ENCODE measurements at places on chromosomes 4 and X.

DNA sequence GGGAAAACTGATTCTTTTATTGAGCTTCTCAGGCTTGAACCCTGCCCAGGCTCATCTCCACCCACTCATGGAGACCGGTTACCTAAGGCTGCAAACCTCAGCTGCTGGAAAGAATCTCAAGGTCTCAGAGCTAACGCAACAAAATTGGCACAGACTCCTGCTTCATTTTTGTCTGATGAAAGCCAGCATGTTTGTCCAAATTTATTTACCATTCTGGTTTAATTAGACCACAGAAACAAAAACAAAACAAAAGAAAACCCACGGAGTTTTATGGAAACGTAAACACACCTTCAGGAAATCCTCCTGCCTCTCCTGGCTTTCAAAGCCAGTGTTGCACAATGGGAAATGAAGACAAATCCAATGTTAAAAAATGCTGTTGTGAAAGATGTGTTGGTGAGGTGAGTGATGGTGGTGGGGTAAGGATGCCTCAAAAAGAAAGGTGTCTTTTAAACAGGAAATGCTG, 56.4 kb upstream of the PDLIM3 start:
- no peak for DNase-seq

DNA sequence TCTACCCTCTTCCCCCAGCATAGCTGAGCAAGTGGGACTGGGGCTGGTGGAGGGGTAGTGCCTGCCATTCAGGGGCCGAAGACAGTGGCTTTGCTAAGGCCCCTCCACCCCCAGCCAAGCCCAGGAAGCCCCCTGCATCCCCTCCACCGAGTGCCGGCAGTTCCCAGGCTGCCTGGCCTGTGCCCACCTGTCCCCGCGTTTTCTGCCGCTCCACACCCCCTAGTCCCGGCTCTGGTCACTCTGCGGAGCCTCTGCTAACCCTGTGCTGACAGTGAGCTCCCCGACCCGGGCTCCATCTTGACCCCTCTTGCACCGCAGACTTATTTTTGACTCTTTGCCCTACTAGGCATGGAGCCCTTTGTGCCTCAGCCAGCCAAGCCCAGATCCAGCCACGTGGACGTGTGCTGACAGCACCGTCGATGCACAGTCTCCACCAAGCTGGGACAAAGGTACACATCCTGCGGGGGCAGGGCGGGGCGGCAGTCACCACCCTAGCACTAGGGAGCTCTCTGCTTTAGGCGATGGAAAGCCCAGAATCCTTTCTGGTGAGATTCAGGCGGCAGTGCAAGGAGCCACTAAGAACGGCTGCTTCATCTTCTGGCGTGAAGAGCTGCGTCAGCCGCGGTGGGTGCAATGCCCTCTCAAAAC, 96.6 kb downstream of the PHKA2 start:
- no peak for DNase-seq

- no peak for DNase-seq
These were observed 380.8 kb downstream of the TMA16 start for GRCh38 chr4:163875327-163875726.

GRCh38 chrX:69324851-69325250, 159.6 kb upstream of the PJA1 start:
- DNase-seq = no peak

GRCh38 chrX:103495786-103496185, 23.5 kb downstream of the RAB40A start:
- no peak for DNase-seq

DNA sequence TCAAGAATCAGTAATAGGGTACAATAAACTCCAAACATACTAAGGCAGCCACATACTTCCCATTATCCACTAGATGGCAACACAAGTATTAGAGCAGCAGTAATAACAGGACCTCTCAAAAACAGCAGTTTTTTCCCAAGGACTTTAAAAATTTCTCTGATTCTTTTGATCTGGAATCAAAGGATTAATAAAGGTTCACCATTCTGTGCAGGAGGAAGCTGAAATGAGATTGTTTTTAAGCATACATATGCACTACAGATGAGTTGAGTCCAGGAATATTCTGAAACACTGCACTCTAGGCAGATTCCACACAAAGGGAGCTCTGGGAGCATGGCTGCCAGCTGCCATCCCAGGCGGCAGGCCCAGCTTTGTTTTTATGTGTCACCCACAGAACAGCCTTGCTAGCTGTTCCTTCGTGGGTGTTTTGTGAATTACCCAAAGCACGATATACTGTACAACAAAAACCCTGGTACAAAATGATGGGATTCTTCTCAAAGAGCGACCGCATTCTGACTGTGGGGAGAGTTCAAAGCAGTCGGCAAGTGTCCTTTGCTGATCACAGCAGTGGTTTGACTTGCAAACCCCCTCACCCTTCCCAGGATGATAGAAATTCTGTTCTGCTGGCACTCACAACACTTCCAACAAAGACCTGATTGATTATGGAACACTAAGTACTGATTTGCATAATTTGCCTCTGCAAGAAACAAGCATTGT, 61.0 kb downstream of the STX18 start:
- DNase-seq = no peak

GRCh38 chr4:80446248-80446647, 110.7 kb downstream of the CFAP299 start:
- no peak for DNase-seq

- no peak for DNase-seq
These were observed 87.1 kb upstream of the STS start for GRCh38 chrX:7060444-7060843.

DNA sequence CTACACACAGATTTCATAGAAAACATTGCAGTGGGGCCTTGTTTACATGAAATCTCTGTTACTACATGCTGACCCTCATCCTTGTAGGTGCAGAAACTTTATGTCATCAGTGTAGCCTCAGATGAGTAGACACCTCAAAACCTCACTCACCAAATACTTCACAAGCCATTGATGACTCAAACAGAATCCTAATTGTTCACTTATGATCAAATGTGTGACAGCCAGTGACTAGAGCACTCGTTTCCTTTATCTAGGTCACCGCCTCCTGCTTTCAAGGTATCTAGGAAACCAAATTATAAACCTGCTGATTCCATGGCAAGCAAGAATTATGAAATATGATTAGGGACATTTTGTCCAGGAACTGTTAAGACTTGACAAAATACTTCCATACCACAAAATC, 255.8 kb upstream of the GPRIN3 start:
- DNase-seq = no peak

DNA sequence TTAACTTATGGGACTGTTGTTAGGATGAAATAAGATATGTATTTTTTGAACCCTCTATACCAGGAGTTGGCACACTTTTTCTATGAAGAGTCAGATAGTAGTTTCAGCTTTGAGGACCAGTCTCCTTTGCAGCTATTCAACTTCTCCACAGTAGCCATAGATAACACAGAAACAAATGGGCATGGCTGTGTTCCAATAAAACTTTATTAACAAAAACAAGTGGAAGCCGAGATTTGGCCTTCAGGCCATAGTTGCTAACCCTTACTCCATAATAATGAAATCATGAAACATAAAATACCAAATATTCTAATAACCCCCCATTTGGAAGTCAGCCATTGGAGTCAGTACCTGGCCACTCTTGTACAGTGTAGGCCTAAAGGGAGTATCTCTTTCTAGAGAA, 30.6 kb downstream of the ARX start:
- DNase-seq = no peak

DNA sequence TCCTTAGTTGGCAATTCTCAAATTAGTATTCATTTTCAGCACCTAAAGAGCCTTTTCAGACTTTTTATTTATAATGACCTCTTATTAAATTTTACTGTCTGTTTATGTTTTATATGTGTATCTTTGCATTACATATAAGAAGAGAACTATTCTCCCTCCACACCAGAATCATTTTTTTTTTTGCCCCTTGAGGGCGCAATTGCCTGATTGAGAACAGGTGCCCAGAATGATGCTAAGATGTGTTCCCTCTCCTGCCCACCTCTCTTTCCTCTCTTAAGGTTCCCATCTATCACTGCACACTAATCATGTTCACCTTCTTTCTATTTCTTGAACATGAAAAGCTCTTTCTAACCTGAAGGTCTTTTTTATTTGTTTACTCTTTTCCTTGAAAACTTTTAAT, 44.2 kb upstream of the ADAM29 start:
- DNase-seq = no peak

DNA sequence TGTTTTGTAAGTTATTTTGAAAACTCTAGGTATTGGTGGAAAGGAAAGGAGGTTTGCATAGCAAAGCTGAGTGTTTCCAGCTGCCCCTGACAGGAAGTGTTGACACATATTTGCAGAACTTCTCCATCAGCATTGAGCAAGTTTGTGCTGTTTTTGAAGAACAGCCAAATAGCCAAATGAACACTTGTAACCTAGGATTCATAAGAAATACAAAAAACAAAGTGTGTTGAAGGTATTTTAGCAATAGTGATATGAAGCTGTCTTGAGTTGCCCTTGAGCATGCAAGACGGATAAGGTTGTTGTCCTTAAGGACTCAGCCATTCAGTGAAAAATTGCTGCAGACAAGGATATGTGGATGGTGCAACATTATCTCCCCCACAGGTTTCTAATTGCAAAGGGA, 68.3 kb upstream of the PGM2 start:
- no peak for DNase-seq

DNA sequence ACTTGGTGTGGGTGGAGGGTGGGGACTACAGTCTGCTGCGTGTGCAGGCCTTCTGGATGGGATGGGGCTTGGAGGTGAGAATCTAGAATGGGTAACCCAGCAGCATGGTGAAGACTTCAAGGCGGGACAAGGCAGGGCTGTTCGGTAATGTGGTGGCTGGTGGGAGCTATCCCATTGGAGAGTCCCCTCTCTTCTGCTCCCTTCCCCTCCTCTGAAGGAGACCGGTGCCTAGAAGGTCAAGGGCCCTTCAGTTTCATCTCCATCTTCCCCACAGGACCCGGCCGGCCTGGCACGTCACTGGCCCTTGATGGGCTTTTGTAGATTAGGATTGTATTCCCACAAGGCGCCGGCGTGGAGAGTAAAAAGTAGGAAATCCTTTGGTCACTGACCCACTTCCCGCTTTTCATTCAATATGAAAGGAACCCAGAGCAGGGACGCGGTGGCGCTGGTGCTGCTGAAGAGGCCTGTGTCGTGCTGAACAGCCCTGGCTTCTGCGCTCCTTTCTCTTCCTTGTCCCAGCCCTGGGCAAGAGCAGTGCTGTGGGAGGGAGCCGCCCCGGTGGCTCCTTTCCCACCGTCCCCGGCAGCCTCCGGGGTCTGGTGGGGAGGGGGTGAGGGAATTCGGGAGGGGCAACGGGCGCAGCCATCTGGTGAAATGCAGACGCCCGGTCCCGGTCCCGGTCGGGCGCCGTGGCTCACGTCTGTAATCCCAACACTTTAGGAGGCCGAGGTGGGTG, 7.3 kb upstream of the HMGB3 start:
- no peak for DNase-seq

GRCh38 chrX:123918106-123918721, 43.3 kb upstream of the STAG2 start:
- DNase-seq = no peak

GRCh38 chr4:113292371-113293042, 243.1 kb downstream of the ANK2 start:
- no peak for DNase-seq

GRCh38 chrX:100874325-100874724, at the start of gene NOX1:
Gene NOX1, minus strand, starts transcription at chrX:100874359. Its CDS starts 220 bp downstream, at chrX:100874139.
- no peak for DNase-seq

DNA sequence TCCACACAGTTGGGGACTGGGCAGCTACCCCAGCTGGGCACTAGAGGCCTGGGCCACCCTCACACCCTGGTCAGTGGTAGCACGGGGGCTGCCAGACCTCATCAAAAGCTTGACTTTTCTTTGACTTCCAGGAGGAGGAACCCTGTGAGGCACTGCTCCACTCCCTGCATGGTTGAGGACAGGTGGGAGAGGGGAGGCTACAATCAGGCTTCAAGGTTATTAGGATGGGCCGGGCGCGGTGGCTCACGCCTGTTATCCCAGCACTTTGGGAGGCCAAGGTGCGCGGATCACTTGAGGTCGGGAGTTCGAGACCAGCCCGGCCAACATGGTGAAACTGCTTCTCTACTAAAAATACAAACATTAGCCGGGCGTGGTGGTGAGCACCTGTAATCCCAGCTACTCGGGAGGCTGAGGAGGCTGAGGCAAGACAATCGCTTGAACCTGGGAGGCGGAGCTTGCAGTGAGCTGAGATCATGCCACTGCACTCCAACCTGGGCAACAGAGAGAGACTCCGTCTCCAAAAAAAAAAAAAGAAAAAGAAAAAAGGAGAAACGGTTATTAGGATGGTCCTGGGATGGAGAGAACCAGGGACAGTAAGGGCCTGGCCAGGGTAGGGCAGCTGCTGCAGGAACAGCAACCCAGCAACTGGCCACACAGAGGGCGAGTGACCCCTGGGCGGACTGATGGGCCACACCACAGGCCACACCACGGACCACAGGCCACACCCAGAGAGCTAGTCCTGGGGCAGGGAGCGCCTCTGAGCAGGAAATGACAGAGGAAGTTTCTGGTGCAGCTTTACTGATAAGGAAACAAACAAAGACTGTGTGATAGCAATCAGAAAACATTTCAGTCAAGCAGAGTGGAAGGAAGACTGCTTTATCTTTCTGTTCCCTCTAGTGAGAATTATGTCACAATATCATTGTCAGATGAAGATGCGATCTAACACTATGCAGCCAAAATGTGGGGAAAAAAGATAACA, 20.5 kb upstream of the OPN1LW start:
- peak; percentile 7 for DNase-seq

GRCh38 chrX:13091111-13091765, 46.8 kb upstream of the FAM9C start:
- DNase-seq = no peak

GRCh38 chr4:27278615-27279375, 418.2 kb downstream of the STIM2 start:
- no peak for DNase-seq

GRCh38 chr4:170853422-170854021, 763.8 kb upstream of the AADAT start:
- DNase-seq = no peak

DNA sequence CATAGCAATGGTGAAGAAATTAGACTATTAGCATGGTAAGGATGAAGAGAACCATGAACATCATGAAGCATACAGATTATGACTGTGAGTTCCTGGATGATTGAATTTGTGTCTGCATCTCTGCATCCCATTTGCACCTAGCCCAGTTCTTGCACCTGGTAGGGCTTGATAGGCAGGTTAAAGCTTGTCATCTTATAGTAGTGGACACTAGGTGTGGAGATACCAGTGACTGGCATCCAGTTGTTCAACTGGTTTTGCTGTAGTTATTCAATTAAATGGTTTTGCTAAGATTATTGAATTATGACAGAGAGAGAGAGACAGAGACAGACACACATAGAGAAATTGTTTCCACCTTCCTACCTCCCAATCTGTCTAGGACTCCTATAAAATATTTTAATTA, 5.0 kb downstream of the ADH7 start:
- no peak for DNase-seq
